Osteoblast (primary cell): ENCODE measurements at places on chromosomes 7 and 10. TPM values are rescaled to one million over a fixed set of nuclear protein-coding genes. Genes with fewer than 3 reads are reported as not detected.

GRCh38 chr7:25031007-25031406 is 51.0 kb upstream of the OSBPL3 start:
- DNase-seq = no peak

- DNase-seq = peak; percentile 89
Measured at GRCh38 chr10:73810735-73811465, 498 bp downstream of the NDST2 start.

DNA sequence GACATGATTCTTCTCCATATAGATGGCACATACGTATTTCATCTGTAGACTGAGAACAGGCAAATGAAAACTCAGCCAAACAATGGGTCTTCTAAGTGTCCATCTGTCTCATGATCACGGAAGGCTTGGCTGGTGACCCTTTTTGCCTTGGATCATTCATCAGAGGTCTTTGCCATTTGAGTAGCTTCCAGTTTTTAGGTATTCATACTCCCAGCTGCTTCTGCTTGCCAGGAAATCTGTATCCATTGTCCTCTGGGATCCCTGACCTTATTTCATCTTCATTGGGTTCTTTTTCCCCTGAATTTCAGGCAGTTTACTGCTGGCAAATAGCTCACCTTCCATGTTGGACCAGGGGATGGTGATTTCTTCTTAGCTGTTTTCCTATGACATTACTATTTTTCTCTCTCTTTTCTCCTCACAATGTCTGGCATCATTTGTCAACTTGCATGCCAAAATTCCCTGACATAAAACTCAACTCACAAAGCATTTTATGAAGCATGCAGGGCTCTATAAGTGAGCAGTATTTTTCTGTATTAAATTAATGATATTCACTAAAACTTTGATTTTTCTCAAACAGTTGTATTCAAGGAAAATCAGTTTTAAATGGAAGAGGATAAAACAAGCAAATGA is 241.2 kb downstream of the DNAJB9 start:
- no peak for DNase-seq

TDRD1 gene
- total RNA-seq = 0.59 and 0.72 TPM in 2 replicates

DNA sequence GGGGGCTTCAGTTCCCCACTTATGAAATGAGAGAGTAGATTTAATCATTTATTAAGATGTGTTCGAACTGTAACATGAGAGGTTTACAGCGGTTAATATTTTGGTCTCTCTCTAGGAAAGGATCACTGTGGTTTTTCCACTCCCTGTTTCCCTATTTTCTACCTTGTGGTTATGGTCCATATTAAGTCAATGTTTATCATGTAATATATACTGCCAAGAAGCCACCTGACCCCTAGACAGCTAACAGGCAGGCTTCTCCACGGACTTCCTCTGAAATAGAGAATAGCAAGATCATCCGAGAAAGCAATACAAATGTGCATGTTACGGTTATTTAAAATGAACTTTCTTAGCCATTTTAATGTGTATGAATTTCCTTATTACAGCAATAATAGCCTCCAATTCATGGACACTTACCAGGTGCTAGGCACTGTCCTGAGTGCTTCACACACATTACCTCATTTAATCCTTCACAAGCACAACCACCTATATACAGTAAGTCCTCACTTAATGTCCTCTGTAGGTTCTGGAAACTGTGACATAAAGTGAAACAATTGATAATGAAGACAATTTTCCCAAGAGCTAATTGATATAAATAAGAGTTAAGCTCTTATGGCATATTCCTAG is 835 bp upstream of the COL28A1 start:
- DNase-seq = no peak

DNA sequence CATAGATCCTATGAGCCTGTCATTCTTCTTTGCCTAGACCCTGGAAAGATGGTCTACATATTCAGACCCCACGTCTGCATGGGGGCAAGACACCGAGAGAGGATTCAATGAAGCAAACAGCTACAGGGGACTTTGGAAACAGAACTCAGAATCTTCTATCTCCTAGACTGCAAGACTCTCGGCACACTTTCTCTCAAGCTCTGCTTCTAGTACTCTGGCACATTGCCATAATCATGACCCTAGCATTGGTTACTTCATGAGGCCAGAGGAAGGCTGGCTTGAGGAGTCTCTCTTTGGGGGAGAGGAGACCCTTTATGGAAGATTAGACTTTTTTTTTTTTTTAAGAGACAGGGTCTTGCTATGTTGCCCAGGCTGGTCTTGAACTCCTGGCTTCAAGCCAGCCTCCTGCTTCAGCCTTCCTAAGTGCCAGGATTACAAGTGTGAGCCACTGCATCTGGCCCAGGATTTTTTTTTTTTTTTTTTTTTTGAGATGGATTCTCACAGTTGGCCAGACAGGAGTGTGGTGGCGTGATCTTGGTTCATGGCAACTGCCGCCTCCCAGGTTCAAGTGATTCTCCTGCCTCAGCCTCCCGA is 20.7 kb downstream of the CCDC3 start:
- no peak for DNase-seq
